ENCODE measurements at places on chromosomes 7 and 10.
A peak's percentile ranks its signal among the peaks of the same experiment; 100 is the strongest.

GRCh38 chr7:114048386-114049235, 129.8 kb upstream of the PPP1R3A start:
- DNase-seq = peak; percentile 59

DNA sequence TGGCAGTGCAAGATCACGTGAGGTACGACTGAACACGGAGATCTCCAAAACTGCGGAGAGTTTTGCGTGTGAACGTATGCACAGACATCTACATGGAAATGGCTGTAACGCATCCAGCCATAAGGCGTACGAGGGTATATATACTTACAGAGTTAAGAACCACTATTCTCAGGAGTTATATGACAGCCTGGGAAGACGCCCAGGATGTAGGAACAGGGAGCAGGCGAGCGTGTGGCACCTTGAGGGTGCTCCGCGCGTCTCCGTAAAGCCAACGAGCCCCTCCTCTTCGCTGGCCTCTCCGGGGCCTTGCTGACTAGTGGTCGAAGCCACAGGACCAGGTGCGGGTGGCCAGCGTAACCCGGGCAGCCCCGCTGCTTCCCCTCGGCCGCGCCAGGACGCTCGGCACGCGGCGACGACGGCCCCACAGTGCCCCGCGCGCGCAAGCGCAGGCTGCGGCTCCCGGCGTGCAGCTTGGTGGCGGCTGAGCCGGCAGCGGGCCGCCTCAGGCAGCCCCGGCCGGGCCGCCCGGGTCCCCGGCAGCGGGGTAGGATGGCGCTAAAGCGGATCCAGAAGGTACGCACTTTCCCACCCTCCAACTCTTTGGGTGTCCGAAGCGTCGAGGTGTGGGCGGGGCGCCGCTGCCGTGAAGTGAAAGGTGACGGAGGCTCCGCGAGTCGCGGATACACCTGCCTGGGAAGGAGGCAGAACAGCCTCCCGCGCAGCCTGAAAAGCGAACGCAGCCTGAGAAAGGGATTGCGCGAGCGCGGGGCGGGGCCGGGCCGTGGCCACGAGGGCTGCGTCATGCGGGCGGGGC, at the start of gene UBE2D4:
UBE2D4 (plus strand) TSS at position 453 of the 814 bp plus-strand sequence; CDS start at position 550, 97 bp downstream.
- peak; percentile 94 for DNase-seq

GRCh38 chr7:68107261-68107660, 1110.6 kb downstream of the TYW1 start:
- no peak for DNase-seq

- DNase-seq = no peak
Measured at GRCh38 chr10:59346321-59346720, 16.0 kb downstream of the FAM13C start.

GRCh38 chr7:6316226-6316625, 43.8 kb upstream of the CYTH3 start:
- DNase-seq = peak; percentile 11

DNA sequence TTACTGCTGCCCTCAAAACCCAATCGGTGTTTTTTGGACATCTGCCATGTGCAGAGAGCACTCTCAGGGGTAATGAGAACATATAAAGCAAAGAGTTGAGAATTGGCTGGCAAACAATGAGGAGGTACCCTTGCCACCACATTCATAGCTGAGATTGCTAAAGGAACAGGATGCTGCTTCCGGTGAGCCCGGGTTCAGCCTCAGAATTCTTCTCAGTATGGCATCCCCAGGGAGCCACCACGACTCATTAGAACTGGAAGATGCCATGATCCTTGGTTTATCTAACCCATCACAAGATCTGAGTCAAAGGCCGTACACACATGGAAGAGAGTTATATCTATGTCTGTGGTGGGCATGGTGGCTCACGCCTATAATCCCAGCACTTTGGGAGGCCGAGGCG, 174.4 kb downstream of the ARID5B start:
- no peak for DNase-seq

DNA sequence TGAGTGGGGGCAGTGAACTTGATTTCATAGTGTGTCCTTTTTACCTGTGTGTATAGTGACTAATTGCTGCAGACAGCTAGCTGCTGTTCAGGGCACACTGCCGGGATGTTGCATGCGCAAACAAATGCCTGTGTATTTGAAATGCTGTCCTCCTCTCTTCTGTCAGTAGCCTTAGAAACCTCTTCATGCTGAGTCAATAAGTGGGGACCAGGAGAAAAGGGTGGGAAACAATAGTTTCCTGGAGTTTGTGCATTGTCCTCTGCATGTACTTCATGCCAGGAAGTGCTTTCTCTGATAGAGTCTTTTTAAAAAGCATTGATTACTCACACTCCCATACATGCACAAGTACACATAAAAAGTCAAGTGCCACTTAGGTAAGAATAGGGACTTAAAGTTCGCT, 1183.7 kb upstream of the CELF2 start:
- no peak for DNase-seq

GRCh38 chr7:44936322-44936721, 42.5 kb downstream of the MYO1G start:
- no peak for DNase-seq

GRCh38 chr7:116339564-116339963, 129.2 kb downstream of the TES start:
- no peak for DNase-seq
